ENCODE measurements at places on chromosomes 3 and 15.

- DNase-seq = no peak
Observed at GRCh38 chr3:52005571-52005986, 9.9 kb upstream of the RPL29 start.

DNA sequence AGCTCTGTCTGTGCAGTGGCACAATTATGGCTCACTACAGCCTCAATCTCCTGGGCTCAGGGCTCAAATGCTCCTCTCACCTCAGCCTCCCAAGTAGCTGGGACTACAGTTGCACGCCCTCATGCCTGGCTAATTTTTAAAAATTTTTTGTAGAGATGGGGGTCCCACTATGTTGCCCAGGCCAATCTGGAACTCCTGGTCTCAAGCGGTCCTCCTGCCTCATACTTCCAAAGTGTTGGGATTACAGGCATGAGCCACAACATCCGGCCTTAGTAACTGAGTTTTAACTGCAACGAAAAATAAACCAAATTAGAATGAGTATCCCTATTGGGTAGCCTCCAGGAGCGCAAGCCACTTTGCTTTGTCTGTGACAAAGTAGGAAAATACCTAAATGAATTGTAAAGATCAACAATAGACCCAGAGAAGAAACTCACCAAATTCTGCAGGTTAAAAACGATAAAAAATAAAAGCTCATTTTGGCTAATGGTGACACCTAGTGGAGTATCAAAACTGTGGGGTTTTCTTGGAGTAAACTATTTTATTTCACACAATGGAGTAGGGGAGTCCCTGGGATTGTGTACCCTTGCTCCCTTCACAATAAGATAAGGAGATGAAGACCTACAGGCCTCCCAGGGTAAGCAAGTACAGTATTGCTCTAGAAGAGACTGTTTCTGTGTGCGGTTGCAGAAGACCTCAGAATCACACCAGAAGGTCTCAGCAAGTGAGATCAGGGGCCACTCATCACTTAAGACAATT lies 21.0 kb upstream of the CA12 start:
- peak; percentile 38 for DNase-seq

- no peak for DNase-seq
Observed at GRCh38 chr3:14605067-14605466, 46.5 kb upstream of the CCDC174 start.

GRCh38 chr3:12230406-12230805 lies 58.5 kb upstream of the PPARG start:
- no peak for DNase-seq

GRCh38 chr3:40593351-40593750 lies 68.6 kb downstream of the ZNF621 start:
- no peak for DNase-seq

DNA sequence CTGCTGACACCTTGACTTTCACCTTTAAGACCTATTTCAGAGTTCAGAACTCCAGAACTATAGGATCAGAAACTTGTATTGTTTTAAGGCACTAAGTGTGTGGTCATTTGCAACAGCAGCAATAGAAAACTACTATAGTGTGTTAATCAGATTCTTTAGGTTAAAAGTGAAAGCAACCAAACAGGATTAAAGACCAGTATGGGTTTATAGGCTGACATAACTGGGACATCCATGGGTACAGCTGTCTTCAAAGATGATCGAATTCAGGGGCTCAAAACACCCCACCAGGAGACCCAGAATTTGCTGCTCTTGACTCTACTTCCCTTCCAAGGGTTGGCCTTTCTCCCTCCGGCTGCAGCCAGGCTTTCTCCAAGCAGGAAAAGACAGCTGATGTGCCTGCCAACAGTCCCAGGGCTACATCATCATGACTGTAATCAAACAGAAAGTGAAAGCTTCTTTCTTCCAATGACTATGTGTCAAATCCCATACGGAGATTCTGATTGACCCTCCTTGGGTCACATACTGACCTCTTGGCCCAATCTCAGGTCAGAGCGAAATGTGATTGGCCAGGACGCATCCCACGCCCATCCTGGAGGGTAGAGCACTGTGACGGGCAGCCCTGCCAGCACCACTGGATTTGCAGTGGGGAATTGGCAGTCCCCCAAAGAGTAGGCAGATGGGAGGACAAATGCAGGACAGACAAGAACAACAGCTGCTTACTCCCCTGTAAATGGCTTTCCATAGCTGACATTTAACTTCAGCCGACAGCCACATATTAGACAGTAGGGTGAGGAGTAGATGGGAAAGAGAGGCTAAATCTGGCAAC lies 51.4 kb upstream of the RNF7 start:
- DNase-seq = no peak

GRCh38 chr3:8369638-8370037 lies 132.0 kb upstream of the LMCD1 start:
- no peak for DNase-seq

DNA sequence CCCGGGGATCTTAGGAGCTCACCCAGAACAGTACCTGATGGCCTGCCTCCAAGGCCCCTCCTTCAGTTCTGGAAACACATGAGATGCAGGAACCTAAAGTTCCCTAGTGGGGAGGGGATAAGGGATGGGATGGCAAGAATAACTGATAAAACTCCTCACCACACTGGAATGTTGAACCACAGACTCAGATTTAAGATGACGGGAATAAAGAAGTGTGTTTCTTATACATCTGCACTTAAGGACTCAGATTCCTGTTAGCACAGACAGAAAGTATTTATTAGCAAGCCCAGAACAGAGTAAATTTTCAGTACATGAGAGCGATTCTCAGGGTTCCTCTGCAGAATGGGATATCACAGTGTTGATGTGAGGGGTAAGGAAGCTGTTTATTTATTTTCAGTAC lies 245.2 kb downstream of the TLE3 start:
- DNase-seq = no peak

- DNase-seq = peak; percentile 70
Observed at GRCh38 chr3:194487289-194488054, 670 bp upstream of the ATP13A3 start.

GRCh38 chr3:24623657-24624056 lies 129.0 kb upstream of the THRB start:
- no peak for DNase-seq

- no peak for DNase-seq
Observed at GRCh38 chr3:20403986-20404740, 218.2 kb upstream of the SGO1 start.

- DNase-seq = no peak
Observed at GRCh38 chr15:51366920-51367319, 25.5 kb downstream of the GLDN start.
